Caco-2 (cell line): ENCODE measurements at places on chromosomes 3 and 15. TPM values are rescaled to one million over a fixed set of nuclear protein-coding genes. Genes with fewer than 3 reads are reported as not detected.

The GOLGA8R gene
- total RNA-seq = not detected in 2 replicates

The THSD4 gene
- 0.29 and 0.44 TPM in 2 replicates for total RNA-seq

- H3K27ac ChIP-seq = peak overlapping the region; percentile 91
- H3K4me3 ChIP-seq = peak overlapping the region; percentile 62
- peak; percentile 68 for DNase-seq
- H3K36me3 ChIP-seq = no peaks in the 10 kb centered on the region
- H3K4me1 ChIP-seq = peaks cover 36% of the 10 kb centered on the region
These were observed 959 bp downstream of the SFMBT1 start for GRCh38 chr3:53044711-53045517.

DNA sequence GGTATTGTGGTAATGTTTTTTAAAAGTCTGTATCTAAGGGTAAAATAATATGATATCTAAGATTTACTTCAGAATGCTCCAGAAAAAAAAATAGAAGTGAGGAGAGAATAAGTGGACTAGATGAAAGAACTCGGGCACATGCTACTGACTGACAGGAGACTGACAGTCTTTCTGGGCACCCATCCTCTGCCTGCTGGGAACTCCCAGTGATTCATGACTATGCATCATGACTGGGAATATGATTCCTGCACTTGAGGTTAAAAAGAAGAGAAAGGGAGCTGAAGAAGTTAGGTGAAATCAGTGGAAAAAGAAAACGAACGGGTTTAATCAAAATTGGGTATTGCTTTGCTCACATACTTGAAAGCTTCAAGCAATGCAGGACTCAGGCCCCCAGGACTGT lies 35.7 kb upstream of the SPSB4 start:
- H3K4me3 ChIP-seq = no peak overlapping the region
- H3K27me3 ChIP-seq = no peaks in the 10 kb centered on the region
- no peak overlapping the region for H3K27ac ChIP-seq
- H3K36me3 ChIP-seq = no peaks in the 10 kb centered on the region

DNA sequence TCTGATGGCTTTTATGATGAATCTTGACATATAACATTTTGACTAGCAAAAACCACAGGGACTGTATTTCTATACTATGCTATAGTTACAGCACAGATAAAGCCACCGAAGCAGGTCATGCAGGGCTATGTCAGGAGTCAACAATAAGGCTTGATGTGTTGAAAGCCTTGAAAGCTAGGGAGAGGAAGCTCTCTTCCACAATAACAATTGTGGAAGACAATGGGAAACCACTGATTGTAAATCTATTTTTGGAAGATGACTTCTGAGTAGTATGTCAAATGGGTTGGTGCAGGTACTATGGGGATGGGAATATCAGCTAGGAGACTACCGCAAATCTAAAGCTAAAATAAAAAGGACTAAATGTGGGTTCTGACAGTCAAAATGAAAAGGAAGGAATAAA lies 4.0 kb upstream of the AQR start:
- no peaks in the 10 kb centered on the region for H3K36me3 ChIP-seq
- DNase-seq = no peak
- no peaks in the 10 kb centered on the region for H3K27me3 ChIP-seq
- no peak overlapping the region for H3K4me3 ChIP-seq

- no peak overlapping the region for H3K27ac ChIP-seq
- H3K4me1 ChIP-seq = peaks cover 25% of the 10 kb centered on the region
- no peaks in the 10 kb centered on the region for H3K36me3 ChIP-seq
- no peaks in the 10 kb centered on the region for H3K27me3 ChIP-seq
- no peak overlapping the region for H3K4me3 ChIP-seq
- no peak for DNase-seq
These were observed 18.9 kb upstream of the LRRK1 start for GRCh38 chr15:100900136-100900794.

DNA sequence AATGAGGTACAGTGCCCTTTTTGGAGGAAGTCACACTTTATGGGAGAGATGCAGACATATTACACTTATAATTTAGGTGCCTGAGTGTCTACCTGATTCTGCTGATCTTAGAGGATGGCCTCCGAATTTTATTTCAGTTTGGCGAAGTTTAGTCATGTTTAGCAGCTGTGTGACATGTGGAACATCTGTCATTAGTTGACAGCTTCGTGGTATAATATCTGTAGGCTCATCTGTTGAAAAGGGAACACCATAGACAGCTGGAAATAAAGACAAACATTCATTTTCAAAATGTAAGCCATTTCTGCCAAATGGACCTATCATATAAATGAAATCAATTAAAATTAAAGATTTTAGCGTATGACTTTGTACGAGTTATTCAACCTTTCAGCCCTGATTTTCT lies 165.4 kb downstream of the CFAP20DC start:
- no peaks in the 10 kb centered on the region for H3K27me3 ChIP-seq
- no peaks in the 10 kb centered on the region for H3K4me1 ChIP-seq
- H3K36me3 ChIP-seq = no peaks in the 10 kb centered on the region; the same call in 1 of the 2 replicates
- no peak for DNase-seq

The PRSS50 gene
- not detected in 2 replicates for total RNA-seq

The GHSR gene
- total RNA-seq = not detected in 2 replicates

- H3K4me1 ChIP-seq = no peaks in the 10 kb centered on the region
- no peaks in the 10 kb centered on the region for H3K27me3 ChIP-seq
- no peak for DNase-seq
- no peaks in the 10 kb centered on the region for H3K36me3 ChIP-seq
These were observed 21.2 kb upstream of the XIRP1 start for GRCh38 chr3:39213613-39214012.

The SENP7 gene
- 7.6 and 8.5 TPM in 2 replicates for total RNA-seq

DNA sequence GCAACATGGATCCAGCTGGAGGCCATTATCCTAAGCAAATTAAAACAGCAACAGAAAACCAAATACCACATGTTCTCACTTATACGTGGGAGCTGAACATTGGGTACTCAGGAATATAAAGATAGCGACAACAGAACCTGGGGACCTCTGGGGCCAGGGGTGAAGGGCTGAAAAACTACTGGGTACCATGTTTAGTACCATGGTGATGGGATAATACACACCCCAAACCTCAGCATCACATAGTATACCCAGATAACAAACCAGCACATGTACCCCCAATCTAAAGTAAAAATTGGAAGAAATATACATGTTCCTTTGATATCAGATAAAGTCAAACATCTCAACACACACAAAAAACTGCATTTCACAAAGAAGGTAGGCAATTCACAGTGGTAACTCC lies 876.2 kb downstream of the TBL1XR1 start:
- H3K4me1 ChIP-seq = no peaks in the 10 kb centered on the region
- no peaks in the 10 kb centered on the region for H3K27me3 ChIP-seq
- no peak overlapping the region for H3K27ac ChIP-seq
- DNase-seq = no peak
- H3K4me3 ChIP-seq = no peak overlapping the region
